Hematopoietic multipotent progenitor cell treated with erythropoietin and hydrocortisone succinate and interleukin-3 and kit ligand, for 8 days (in vitro differentiated cells): ENCODE measurements at places on chromosomes 7 and 10.

GRCh38 chr7:89773611-89774010 is 380.7 kb upstream of the STEAP1 start:
- no peak for DNase-seq

- no peak for DNase-seq
These were observed 109.0 kb downstream of the INPP5A start for GRCh38 chr10:132646443-132647097.

- DNase-seq: no peak
These were observed 228.0 kb downstream of the EXOC4 start for GRCh38 chr7:133480868-133481267.

GRCh38 chr10:135601-136464 is 578 bp downstream of the ZMYND11 start:
- DNase-seq: peak; percentile 63

GRCh38 chr10:80454513-80455460 is 677 bp downstream of the TSPAN14 start:
- DNase-seq: peak; percentile 28

GRCh38 chr7:157490465-157490912 is 153.7 kb downstream of the DNAJB6 start:
- DNase-seq: peak; percentile 61
